ENCODE measurements at places on chromosomes 5 and 9.

GRCh38 chr9:134630393-134630790, 11.2 kb upstream of the COL5A1 start:
- no peak for DNase-seq

DNA sequence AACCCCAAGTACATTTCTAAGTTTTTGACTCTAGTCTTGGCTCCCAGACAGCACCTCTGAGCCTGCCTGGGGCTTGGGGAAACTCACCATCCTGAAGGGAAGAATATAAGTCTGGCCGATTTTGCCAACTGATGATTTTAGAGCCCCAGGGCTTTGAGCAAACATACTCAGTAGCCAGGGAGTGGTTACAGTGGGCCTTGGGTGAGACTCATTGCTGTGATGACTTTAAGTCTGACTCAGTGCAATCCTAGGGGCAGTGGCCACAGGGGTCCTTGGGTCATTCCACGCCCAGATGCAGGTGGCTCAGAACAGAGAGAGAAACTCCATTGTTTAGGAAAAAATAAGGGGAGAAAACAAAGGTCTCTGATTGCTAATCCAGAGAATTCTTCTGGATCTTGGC, 312.0 kb upstream of the EDIL3 start:
- DNase-seq = no peak

- DNase-seq = no peak
Measured at GRCh38 chr5:128478386-128479368, 59.4 kb downstream of the FBN2 start.

- no peak for DNase-seq
Measured at GRCh38 chr9:72675586-72675985, 154.2 kb downstream of the TMC1 start.

DNA sequence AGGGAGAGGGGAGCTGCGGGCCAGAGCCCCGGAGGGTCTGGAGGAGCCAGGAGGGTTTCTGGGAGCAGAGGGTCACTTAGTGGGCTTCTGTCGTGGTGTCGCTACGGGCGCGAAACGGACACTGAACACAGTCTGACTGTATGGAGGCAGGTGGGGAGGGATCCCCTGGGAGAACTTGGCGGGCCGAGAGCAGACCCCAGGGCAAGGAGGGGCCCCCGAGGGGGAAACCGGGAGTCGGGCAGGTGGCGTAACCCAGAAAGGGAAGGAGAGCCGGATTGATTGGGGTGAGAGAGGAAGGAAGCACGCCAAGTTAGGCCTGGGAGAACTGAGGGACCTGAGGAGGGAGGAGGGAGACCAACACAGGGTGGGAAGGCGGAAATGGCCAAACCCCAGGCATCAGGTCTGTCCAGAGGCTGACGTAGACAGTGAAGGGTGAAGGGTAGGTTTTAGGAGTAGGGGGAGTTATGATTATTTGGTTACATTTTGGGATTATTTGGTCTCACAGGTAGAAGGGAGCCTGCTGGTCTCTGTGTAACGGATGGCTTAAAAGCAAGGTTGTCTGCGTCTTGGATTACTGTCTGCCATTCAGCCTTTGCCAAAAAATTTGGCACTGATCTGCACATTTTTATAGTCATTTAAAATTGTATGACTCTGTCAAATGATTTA, 3.3 kb upstream of the MSMP start:
- no peak for DNase-seq

DNA sequence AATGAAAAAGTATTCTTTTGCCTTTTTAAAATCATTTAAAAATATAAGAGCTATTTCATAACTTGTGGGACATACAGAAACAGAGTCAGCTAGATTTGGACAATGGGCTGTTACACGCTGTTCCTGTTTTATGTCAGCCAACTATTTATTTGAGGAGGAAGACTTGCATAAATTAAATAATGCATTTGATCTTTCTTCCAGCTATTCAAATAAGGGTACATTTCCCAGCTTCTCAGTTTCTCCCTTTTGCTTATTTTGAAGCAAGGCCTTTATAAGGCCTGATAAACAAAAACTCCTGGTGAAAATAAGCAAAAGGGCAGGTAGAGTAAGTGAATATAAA, 6.5 kb downstream of the STOM start:
- no peak for DNase-seq

DNA sequence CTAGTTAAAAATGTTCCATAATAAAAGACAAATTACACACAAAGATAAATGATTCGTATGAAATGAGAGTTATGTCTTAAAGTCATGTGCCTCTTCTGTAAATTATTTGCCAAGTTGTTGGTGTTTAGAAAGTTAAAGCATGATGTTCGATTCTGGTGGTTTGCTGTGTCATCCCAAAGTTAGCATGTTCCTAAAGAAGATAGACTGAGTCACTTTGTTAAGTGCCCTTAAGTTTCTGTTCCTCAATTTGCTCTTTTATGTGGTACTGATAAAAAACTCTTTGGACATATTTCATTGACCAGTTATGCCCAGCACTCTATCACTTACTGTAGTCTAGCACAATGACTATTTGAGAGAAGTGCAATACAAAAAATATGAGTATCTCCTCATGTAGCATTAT, 366.9 kb upstream of the ZNF608 start:
- DNase-seq = no peak

DNA sequence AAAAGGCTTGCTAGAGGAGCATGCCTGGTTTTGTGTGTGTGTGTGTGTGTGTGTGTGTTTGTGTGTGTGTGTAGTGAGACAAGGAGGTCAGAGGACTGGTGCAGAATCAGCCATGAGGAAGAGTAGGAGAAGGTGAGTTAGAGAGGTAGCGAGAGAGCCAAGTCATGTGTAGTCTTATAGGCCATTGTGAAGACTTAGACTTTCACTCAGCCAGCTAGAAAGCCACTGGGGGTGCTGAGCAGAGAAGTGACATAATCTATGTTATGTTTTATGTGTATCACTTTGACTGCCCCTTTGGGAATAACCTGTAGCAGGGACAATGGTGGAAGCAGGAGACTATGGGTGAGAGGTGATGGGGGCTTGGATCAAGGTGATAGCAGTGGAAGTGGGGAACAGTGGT, 180.5 kb upstream of the CLINT1 start:
- no peak for DNase-seq

DNA sequence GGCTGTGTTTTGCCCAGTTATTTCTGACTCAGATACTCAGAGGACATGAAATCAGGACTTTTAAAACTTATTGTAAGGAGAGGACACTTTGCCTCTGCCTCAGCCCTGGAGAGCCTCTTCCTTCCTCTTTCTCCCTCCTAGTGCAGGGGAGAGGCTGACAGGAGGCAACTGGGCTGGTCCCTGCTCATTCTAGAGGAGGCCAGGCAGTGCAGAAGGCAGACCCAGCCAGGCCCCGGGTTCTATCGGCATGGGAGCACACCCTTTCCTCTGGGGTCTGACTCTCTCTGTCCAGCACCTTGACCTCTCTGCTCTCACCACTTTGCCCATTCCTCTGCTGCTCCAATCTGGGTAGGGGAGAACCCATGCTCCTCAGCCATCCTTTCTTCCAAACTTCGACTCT, 16.0 kb upstream of the SMIM32 start:
- no peak for DNase-seq

DNA sequence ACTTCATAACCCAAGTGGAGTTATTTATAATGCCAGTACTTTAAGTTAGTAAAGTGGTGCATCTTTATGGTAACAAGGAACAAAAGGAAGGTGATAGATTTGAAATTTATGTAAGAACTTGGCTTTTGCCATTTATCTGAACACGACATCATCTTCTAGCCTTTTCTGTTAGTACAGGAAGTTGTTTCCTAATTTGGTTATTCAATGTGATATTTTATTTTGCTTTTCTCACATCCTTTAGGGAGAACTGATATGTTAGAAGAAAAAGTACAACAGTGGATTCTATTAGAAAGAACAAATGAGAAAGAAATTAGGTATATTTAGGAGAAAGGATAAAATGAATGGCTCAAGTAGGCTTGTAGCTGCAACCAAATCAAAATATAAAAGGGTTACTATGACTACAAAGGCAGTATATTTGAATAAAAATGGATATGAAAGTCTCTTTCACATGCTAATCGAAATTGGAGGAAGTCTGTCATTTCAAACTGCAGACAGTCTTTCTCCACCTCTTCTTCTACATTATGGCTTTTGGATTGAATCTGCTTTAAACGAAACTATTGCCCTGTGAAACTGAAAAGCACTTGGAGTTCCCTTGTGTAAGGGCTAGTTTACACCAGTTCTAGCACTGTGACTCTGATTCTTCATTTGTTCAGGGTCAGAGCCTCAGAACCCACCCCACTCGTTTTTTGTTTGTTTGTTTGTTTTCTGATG, 18.5 kb upstream of the SLC24A2 start:
- no peak for DNase-seq

GRCh38 chr9:101455656-101456240, 20.2 kb upstream of the ALDOB start:
- no peak for DNase-seq

- no peak for DNase-seq
Measured at GRCh38 chr9:96680812-96681499, 25.8 kb upstream of the PRXL2C start.

- DNase-seq = no peak
Measured at GRCh38 chr9:26520141-26520540, 372.5 kb downstream of the CAAP1 start.

GRCh38 chr5:141664733-141665461, 13.7 kb upstream of the FCHSD1 start:
- peak; percentile 86 for DNase-seq

- no peak for DNase-seq
Measured at GRCh38 chr5:170641589-170642031, 137.8 kb downstream of the KCNIP1 start.

DNA sequence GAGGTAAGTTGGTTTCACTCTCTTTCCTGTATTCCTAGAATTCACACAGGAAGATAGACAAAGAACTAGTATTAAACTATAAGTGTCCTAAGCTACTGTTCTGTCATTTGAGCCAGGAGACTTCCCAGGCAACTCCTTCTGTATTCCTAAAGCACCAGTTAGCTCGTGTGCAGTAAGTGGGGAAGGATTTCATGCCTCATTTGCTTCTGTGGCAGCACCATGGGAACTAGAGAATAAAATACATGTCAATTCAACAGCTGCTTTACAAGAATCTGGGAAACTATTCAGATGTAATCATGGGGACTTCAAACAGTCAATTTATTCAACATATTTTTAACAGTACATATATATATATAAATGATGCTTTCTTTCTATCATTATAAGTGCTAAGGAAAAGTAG, 762.3 kb downstream of the PRELID2 start:
- DNase-seq = no peak
